PC-9 (cell line): ENCODE measurements at places on chromosomes 3 and 15. TPM values are rescaled to one million over a fixed set of nuclear protein-coding genes. Genes with fewer than 3 reads are reported as not detected.

NCEH1 gene
- 39.6 and 43.5 TPM in 2 replicates for total RNA-seq

DUOXA1 gene
- total RNA-seq, result 0.33 and 0.75 TPM in 2 replicates

CD96 gene
- total RNA-seq, result 0.11 and 0.20 TPM in 2 replicates

GAP43 gene
- total RNA-seq, result not detected in 2 replicates
